ENCODE measurements at places on chromosomes 3 and 15.

DNA sequence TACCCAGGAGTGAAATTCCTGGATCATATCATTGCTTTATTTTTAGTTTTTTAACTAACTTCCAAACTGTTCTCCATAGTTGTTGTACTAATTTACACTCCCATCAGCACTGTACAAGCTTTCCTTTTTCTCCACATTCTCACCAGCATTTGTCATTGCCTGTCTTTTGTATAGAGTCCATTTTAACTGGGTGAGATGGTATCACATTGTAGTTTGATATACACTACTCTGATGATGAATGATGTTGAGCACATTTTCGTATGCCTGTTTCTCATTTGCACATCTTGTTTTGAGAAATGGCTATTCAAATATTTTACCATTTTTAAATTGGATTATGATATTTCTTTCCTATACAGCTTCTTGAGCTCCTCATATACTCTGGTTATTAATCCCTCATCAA is 1586.6 kb downstream of the SI start:
- no peak for DNase-seq

- no peak for DNase-seq
Observed at GRCh38 chr3:166190360-166190759, 353.1 kb upstream of the BCHE start.

- DNase-seq, result no peak
Observed at GRCh38 chr3:44045476-44046275, 196.0 kb upstream of the TOPAZ1 start.

GRCh38 chr3:150789451-150789850 is 26.5 kb upstream of the SIAH2 start:
- DNase-seq, result no peak

DNA sequence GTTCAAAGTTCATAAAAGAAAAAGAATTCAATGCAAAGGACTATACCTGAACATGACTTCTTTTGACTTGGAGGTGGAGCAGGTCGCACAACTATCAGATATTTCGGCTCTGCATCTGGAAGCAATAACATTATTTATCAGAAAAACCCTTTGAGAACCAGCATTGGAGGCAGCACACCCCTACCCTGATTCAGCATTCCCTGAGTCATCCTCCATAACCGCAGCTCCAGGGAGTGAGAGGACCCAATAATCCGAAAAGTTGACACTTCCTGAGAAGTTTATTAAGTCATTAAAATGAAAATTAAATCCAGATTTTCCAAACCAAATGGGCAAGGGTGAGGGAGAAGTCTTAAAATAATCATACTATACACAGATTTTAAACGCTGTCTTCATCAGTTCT is 90.6 kb downstream of the ABI3BP start:
- DNase-seq, result no peak

GRCh38 chr3:194579091-194579606 is 54.1 kb downstream of the TMEM44 start:
- no peak for DNase-seq

DNA sequence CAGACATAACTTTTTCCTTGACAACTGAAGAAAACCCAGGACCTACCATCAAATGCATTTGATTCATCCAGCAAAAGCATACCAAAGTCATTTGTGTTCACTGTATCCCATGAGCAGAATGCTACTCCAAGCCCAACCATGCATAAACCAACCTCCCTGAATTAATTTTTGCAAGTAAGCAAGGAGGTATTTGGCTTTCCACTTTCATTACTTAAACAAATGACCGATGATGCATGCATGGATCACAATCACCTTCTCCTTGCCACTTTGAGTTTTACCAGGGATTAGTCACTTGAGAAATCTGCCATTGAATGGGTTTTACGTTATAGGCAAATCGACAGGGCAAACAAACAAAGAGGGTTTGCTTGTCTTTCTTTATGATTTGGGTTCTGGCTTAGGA is 214.8 kb downstream of the FMN1 start:
- DNase-seq, result no peak

DNA sequence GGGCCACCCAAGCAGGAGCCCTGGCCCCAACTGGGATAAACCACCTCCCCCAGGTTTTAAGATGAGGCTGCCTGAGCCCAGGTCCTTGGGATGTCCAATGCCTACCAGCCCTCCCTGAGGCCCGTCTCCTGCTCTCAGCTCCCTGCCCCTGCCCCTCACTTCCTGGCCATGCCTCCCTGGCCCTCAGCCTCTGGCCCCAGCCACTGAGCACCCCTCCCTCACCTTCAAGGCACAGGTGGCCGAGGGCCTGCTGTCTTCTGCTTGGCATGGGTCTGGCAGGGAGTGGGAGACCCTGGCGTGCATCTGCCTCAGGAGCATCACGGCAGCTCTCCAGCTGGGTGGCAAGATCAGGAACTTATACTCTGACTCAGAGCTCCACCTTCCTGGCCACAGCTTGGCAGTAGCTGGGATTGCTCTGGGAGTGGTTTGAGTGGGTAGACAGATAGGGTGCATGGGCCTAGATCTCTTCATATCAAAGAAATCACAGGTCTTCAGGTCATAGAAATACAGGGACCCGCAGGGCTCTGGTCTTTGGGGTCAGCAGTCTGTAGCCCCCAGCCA is at the start of gene PLA2G4E:
TSS of gene PLA2G4E (minus strand) at position 330 of the 561 bp plus-strand sequence. CDS start at position 318, 12 bp downstream.
- no peak for DNase-seq

DNA sequence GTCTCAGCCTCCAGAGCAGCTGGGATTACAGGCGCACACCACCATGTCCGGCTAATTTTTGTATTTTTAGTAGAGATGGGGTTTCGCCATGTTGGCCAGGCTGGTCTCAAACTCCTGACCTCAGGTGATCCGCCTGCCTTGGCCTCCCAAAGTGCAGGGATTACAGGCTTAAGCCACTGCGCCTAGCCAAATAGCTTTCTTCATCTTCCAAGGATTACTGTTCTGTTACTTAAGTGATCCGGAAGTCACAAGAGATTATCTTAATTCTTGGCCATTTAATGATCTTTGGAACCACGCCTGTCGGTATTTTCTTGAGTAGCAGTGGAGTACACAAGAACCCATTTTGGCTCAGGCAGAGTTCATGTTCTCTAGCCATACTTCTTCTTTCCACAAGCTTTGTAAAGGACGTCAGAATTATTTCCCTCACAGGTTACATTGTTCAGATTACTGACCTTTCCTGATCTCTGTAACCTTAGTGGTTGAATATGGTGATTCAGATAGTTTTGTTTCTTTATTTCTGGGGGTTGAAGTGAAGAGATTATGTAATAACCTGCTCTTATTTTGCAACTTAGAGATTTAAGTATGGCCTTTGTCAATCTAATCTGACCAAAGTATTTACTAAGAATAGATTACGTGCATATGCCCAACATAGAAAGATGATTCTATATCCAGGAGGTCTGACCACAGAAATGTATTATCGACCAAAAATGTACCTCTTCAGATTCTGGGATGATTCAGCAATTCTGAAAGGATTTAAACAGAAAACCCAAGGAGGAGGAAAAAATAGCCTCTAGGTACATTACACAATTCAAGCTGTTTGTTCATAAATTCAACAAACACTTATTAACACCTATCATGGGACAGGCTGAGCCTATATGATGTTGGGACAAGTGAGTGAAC is 132.2 kb downstream of the GREM1 start:
- no peak for DNase-seq

DNA sequence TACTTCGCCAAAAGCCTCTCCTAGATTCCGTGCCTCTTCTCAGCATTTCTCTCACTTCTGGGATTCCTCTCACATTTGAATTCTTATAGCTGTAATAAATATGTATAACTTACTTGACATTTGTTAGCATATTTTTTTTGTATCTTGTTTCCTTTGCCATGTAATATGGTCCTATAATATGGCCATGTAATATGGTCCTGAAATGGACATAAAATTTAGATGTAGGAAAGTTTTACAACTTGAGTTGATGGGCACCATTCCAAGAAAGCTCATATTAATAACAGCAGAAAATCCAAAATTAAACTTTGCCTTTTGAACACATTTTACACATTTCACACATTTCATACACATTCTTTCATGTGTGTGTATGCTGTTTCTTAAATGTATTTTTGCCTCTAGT is 480.6 kb downstream of the RBMS3 start:
- DNase-seq, result no peak

GRCh38 chr3:38563070-38563885 is 67.1 kb downstream of the EXOG start:
- no peak for DNase-seq

DNA sequence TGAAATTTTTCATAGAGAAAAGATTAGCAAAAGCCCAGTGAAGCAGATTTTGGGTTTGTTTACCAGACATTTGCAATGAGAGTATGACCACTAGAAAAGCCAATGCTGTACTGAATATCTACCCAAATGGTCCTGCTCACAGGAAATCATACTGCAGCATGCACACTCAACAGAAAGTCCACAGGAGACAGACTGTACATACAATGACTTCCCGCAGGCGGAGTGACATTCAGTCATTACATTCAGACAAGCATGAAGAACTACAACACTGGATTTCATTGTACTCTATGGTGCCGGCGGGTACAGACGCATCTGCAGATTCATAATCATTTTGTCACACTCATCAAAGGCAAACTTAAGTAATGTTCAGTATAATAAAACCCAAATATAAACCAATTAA is 11.8 kb downstream of the LZTFL1 start:
- no peak for DNase-seq

- no peak for DNase-seq
Observed at GRCh38 chr3:193857996-193858395, 265.0 kb downstream of the OPA1 start.

DNA sequence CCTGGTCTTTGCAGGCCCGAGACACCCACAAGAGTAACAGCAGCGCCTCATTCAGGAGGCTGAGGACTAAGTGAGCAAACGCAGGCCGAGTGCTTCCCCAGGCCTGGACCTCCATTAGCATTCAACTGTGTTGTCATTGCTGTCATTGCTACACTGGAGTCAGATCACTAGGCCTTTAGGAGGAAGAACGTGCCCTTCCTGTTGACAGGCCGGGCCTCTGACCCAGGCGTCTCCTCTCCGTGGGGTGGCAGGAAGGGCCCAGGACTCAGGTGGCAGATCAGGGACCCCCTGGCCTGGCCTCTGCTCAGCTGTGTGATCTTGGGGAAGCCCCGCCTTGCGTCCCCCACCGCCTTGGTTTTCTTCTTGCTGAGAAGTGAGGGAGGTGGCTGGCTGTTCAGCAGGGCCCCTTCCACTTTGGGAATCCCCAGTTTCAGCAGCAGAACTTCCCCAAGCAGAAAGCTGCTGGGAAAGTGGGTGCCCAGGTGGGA is 19.1 kb downstream of the ZDHHC19 start:
- DNase-seq, result no peak

DNA sequence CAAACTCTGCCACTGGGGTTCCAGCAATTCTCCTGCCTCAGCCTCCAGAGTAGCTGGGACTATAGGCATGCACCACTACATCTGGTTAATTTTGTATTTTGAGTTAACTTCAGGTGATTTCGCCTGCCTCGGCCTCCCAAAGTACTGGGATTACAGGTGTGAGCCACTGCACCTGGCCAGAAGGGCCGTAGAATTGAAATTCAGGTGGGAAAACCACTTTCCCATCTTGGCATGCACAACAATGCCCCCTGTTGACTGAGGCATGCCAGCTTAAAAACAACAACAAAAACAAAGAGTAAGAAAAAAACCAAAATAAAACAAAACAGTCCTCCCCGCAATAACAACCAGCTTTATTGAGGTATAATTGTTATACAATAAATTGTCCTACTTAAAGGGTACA is 32.6 kb upstream of the RAB11A start:
- no peak for DNase-seq

GRCh38 chr3:77149382-77149781 is 109.5 kb downstream of the ROBO2 start:
- DNase-seq, result no peak

DNA sequence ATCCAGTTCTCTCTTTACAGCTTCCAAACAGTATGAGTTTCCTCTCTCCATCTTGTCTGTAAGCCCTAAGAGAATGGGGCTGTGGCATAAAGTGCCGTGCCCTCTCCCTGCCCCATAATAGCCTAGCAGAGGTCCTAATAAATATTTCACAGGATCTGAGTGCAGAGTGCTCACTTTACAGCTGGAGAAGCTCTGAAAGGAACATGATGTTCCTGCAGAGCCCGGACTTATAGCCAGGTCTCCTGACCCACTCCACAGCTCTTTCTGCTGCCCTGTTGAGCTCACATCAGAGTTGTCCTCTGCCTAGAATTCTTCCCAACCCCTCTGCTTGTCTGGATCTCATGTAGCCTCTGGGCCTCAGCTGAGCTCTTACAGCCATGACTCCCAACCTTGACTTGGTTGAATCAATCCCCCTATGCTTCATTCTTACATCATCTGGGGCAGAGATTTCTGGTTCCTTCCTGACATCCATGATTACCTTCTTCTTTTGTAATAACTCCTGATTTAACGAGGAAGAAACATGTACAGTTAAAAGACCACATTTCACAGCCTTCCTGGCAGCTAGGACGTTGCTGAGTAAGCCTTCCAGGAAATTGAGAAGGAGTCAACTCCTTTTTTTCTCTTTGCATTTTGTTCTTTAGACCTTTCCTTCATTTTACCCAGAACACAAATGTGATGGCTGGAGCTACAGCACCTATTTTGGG is 135.3 kb downstream of the RPLP1 start:
- DNase-seq, result no peak

- DNase-seq, result no peak
Observed at GRCh38 chr3:42490243-42490642, 12.2 kb upstream of the VIPR1 start.

GRCh38 chr3:79247725-79248043 is 520.1 kb downstream of the ROBO1 start:
- no peak for DNase-seq

DNA sequence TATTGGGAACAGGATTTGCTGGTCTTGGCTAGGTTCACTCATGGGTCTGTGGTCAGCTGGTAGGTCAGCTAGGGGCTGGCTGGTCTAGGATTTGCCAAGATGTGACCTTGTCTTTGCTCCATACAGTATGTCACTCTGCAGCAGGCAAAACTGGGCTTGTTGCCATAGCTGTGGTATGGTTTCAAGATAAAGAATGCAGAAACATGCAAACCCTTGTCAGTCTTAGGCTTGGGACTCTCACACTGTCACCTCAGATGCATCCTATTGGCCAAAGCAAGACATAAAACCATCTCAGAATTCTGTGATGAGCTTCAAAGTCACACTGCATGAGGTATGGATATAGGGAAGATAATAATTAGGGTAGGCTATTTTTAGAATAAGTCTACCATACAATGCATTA is 66.6 kb upstream of the TBC1D5 start:
- DNase-seq, result no peak

DNA sequence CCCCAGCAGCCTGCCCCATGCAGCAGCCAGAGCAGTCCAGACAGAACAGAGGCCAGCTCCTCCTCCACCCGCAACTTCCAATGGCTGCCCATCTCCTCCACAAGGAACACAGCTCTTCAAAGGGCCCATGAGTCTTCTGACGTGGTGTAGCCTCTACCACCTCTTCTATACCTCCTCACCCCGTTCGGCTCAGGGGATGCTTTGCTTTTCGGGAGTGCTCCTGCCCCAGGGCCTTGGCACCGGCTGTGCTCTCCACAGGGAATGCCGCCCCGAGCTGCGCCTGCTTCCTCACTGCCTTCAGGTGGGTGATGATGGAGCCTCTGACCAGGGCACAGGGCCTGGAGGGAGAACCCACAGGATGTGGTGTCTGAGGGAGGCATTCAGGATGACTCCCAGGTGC is 14.6 kb downstream of the DNAJB8 start:
- no peak for DNase-seq
